Sigmoid colon (tissue), 7 donors: ENCODE measurements at places on chromosomes 7 and 10. TPM values are rescaled to one million over a fixed set of nuclear protein-coding genes. Genes with fewer than 3 reads are reported as not detected.
A peak's percentile ranks its signal among the peaks of the same experiment; 100 is the strongest.

DGKI gene
- 7.6 TPM for total RNA-seq

- DNase-seq = peak; percentile 38
- H3K36me3 ChIP-seq = no peaks in the 10 kb centered on the region
- H3K4me1 ChIP-seq = no peaks in the 10 kb centered on the region
Observed at GRCh38 chr7:98514211-98515031, 102.7 kb upstream of the NPTX2 start.

- DNase-seq = no peak
- H3K27me3 ChIP-seq = no peaks in the 10 kb centered on the region
- H3K36me3 ChIP-seq = peaks cover 7% of the 10 kb centered on the region
- no peak overlapping the region for H3K4me3 ChIP-seq
Observed at GRCh38 chr7:135162382-135163001, 8.0 kb downstream of the CYREN start.

GRCh38 chr7:664997-665735 is 61.3 kb upstream of the DNAAF5 start:
- no peak overlapping the region for H3K4me3 ChIP-seq
- DNase-seq = peak; percentile 76
- no peaks in the 10 kb centered on the region for H3K27me3 ChIP-seq
- peak overlapping the region; percentile 83 for H3K27ac ChIP-seq
- peaks cover 54% of the 10 kb centered on the region for H3K4me1 ChIP-seq
- no peaks in the 10 kb centered on the region for H3K36me3 ChIP-seq

DNA sequence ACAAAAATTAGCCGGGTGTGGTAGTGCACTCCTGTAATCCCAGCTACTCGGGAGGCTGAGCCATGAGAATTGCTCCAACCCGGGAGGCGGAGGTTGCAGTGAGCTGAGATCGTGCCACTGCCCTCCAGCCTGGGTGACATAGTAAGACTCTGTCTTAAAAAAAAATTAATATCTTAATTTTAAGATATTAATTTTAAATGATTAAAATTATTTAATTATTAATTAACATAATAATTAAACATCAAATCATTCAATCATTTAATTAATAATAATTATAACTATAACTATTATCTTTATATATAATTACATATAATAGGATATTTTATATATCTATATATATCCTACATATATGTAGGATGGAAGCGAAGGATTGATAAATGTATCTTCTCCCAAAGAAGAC is 1.8 kb upstream of the HK1 start:
- no peak overlapping the region for H3K27ac ChIP-seq
- no peaks in the 10 kb centered on the region for H3K27me3 ChIP-seq
- no peaks in the 10 kb centered on the region for H3K4me1 ChIP-seq

DNA sequence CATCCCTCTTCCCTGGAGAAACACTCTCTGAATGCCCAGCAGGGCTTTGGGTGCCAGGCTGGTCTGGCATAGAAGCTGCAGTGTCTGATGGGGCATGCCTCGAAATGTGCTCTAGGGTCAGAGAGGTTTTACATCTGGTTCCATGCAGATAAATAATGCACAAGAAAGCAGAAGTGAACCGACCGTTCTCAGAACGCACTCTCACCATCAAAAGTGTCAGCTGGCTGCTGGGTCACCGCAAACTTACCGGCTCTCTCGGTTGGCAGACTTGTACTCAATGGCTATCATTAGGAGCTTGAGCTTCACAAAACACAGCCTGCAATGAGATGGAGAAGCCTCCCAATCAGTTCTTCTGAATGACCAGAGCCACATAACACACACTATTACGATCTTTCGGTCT is 610.0 kb downstream of the KCNMA1 start:
- H3K27me3 ChIP-seq = no peaks in the 10 kb centered on the region
- no peaks in the 10 kb centered on the region for H3K4me1 ChIP-seq
- no peaks in the 10 kb centered on the region for H3K36me3 ChIP-seq
- H3K27ac ChIP-seq = no peak overlapping the region
- DNase-seq = no peak
- no peak overlapping the region for H3K4me3 ChIP-seq

DNA sequence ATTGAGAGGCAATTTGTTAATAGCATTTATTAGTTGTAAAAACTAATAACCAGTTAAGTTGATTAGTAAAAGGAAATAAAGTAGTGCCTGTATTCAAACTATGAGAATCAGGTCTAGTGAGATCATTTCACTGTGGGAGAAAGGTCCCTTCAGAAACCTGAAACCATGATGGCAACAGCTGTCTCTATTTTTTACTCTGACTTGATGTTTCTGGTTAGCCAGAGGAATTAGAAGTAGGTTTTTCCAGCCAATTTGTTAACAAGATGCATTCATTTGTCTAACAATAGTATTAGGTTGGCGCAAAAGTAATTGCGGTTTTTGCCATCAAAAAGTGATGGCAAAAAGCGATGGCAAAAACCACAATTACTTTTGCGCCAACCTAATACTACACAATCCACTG is 272.2 kb upstream of the YAE1 start:
- H3K36me3 ChIP-seq = no peaks in the 10 kb centered on the region
- no peak for DNase-seq
- no peaks in the 10 kb centered on the region for H3K4me1 ChIP-seq
- H3K4me3 ChIP-seq = no peak overlapping the region

GRCh38 chr10:22805304-22805703 is 90.9 kb upstream of the PIP4K2A start:
- H3K27me3 ChIP-seq = no peaks in the 10 kb centered on the region
- H3K4me3 ChIP-seq = no peak overlapping the region
- no peak for DNase-seq
- H3K4me1 ChIP-seq = peaks cover 23% of the 10 kb centered on the region

DNA sequence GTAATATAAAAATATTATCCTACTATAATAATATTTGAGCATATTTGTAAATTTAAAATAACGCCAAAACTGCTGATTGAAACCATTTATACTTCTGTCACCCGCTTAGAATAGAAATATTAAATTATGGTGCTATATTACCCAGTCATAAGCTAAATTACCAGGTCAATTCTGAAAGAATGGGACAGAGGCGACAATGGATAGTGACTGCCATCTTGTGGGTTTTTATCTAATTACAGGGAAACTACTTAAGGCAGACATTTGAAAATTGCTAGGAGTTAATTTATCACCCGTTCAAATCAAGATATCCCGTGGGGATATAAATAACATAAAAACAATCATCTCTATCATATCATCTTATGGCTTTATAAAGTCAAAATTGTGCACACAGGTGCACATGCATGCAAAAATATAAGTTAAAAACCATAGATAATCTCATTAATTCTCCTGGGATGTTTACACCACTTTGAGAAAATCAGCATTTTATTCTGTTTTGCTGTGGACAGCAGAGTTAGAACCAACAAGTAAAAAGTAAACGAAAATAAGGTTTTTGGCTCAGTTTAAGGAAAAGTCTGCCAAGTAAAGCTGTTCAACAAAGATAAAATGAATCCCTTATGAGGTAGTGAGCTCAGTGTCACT is 41.3 kb upstream of the HPSE2 start:
- no peak for DNase-seq
- H3K4me3 ChIP-seq = no peak overlapping the region
- H3K27ac ChIP-seq = no peak overlapping the region
- H3K4me1 ChIP-seq = no peaks in the 10 kb centered on the region

DNA sequence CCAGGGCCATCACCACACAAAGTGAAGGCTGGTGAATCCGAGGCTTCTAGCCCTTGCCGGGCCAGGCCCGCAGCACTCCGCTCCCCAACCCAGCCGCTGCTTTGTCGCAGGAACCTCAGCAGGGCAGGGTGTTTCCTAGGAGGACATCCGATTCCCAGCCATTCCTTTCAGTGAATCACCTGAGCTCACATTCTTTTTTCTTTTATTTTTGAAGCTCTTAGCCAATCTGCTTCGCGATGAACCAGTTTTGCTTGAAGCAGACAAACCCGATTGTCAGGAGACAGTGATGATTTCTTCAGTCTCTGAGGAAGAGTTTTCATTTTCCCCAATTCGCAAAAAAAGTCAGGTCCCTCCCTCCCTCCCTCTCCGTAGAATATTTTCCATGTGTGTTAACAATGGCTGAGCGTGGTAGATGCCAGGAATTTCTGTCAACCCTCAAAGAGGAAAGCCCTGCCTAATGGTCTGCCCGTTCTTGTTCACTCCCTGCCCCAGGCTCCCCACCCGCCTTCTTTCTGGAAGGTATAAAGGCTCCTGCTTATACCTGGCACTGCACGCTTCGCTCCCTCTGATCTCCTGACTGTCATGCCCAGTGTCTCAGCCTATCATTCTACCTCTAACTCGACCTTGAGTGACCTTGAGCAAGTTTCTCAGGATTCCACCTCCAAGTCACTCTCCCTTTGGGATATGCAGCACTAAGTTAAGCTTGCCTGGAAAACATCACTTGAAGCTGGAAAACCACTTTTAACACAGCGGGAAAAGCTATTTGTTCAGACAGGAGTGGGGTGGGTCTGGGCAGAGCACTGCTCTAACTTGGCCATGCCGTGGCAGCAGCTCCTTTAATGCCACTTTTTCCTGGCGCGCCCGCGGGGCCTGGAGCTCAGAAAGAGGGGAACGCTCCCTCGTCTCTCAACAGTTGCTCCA is 35.1 kb downstream of the EGFR start:
- H3K4me3 ChIP-seq = no peak overlapping the region
- peak overlapping the region; percentile 79 for H3K27ac ChIP-seq
- DNase-seq = no peak
- peaks cover 20% of the 10 kb centered on the region for H3K4me1 ChIP-seq
- no peaks in the 10 kb centered on the region for H3K27me3 ChIP-seq

PTEN gene
- 99.6 TPM for total RNA-seq

DNA sequence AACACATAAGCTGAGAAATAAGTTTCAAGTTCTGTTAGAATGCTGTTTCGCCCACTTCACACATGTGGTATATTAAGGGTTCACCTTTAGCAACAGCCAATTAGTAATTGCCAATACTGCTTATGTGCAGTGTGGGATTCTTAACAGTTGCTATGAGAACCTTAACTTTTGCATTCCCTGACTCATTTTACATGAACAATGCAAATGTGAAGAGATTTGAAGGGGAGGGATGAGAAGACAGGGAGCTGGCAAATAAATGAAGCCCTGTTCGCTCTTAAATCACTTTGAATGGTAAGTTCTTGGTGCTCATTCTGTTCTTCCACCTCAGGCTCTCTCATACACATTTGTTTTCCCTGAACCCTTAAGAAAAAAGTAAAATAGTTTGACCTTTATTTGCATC is 82.3 kb downstream of the LRRC4 start:
- no peak overlapping the region for H3K27ac ChIP-seq
- no peak for DNase-seq
- no peaks in the 10 kb centered on the region for H3K27me3 ChIP-seq

- H3K27me3 ChIP-seq = no peaks in the 10 kb centered on the region
- no peak overlapping the region for H3K27ac ChIP-seq
- no peak overlapping the region for H3K4me3 ChIP-seq
- H3K36me3 ChIP-seq = no peaks in the 10 kb centered on the region
Observed at GRCh38 chr7:51995596-51996179, 679.1 kb upstream of the COBL start.

GRCh38 chr10:47190301-47190700 is 109.7 kb upstream of the GDF10 start:
- no peak for DNase-seq
- H3K4me1 ChIP-seq = no peaks in the 10 kb centered on the region
- no peak overlapping the region for H3K27ac ChIP-seq
- no peaks in the 10 kb centered on the region for H3K27me3 ChIP-seq
- no peaks in the 10 kb centered on the region for H3K36me3 ChIP-seq

- H3K4me3 ChIP-seq = no peak overlapping the region
- peaks cover 21% of the 10 kb centered on the region for H3K4me1 ChIP-seq
- DNase-seq = no peak
- no peaks in the 10 kb centered on the region for H3K27me3 ChIP-seq
- no peak overlapping the region for H3K27ac ChIP-seq
Observed at GRCh38 chr10:124611738-124612137, 132.4 kb downstream of the FAM53B start.

NPTX2 gene
- 13.8 TPM for total RNA-seq

GRCh38 chr7:134792968-134793367 is 13.5 kb downstream of the CALD1 start:
- no peak overlapping the region for H3K4me3 ChIP-seq
- no peaks in the 10 kb centered on the region for H3K27me3 ChIP-seq
- H3K36me3 ChIP-seq = no peaks in the 10 kb centered on the region
- no peaks in the 10 kb centered on the region for H3K4me1 ChIP-seq
- no peak for DNase-seq
- peak overlapping the region; percentile 93 for H3K27ac ChIP-seq

- H3K27ac ChIP-seq = no peak overlapping the region
- no peak overlapping the region for H3K4me3 ChIP-seq
- no peak for DNase-seq
- H3K4me1 ChIP-seq = no peaks in the 10 kb centered on the region
- H3K27me3 ChIP-seq = no peaks in the 10 kb centered on the region
Observed at GRCh38 chr7:110801502-110801901, 289.4 kb upstream of the LRRN3 start.

- H3K4me1 ChIP-seq = no peaks in the 10 kb centered on the region
- H3K4me3 ChIP-seq = no peak overlapping the region
- H3K27me3 ChIP-seq = no peaks in the 10 kb centered on the region
- H3K36me3 ChIP-seq = no peaks in the 10 kb centered on the region
- no peak for DNase-seq
Observed at GRCh38 chr7:27082171-27082570, 13.6 kb downstream of the HOXA1 start.

DNA sequence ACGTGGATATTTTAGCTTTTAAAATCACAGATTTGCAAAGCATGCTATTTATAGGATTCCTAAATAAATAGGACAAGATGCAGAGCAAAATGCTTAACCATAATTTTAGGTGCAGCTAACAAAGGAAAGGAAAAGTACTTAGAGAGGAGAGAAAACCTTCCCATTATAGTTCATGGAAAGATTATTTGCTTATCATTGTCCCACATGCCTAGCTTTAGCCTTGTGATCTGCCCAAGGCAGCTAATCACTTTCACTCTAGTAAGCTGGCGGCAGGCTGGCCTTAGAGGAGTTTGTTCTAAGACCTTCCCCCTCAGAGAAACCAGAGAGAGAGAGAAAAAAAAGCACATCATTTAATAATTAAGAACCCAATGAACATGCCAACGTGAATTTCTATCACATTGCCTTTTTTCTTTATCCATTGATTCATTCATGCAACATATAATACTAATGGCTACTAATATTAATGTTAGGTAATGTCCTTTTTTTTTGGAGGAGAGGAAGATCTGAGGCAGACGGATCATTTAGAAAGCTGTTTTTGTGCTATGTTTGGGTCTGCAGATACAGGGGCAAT is 274.6 kb downstream of the ARL4A start:
- H3K36me3 ChIP-seq = no peaks in the 10 kb centered on the region
- DNase-seq = no peak
- H3K4me3 ChIP-seq = no peak overlapping the region
